ENCODE measurements at places on chromosomes 5 and 9.

DNA sequence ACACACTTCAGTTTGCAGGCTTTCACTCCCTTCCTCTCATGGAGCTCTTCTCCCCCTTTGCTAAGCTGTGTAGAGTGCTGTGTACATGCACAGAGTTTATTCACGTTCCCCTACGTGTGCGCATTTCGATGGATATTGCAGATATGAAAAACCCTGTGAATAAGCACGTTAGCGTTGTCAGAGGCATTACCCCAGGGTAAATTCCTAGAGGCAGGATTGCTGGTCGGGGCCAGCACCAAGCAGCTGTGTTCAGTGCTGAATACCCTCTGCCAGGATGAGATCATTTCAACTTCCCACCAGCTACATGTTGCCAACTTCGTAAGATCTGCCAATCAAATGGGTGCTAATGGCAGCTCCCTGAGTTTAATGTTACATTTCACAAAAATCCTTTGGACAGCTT lies 172.3 kb upstream of the PPP1R26 start:
- DNase-seq = no peak

DNA sequence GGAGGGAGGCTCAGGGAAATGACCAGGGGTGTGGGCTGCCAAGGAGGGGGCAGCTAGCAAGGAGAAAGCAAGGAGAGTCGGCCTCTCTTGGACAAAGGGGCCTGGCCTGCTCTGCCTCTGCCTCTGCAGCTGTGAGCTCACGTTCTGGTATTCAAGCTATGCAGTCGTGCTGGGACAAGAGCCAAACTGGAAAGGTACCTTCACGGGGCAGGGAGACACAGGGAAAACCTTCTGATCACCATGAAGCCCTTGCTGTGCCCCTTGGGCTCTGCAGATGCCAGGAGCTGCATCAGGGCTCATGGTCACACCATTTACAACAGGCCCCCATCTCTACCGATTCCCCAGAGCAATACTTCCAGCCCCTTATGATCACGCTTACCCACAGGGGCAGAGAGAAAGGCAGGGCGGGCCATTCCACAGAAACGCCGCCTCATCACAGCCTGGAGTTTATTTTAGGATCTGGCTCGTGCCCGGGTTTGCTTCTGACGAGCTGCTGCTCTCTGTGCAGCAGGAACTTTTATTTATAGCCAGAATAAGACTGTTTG lies 63.2 kb downstream of the PRRT1B start:
- DNase-seq = no peak

DNA sequence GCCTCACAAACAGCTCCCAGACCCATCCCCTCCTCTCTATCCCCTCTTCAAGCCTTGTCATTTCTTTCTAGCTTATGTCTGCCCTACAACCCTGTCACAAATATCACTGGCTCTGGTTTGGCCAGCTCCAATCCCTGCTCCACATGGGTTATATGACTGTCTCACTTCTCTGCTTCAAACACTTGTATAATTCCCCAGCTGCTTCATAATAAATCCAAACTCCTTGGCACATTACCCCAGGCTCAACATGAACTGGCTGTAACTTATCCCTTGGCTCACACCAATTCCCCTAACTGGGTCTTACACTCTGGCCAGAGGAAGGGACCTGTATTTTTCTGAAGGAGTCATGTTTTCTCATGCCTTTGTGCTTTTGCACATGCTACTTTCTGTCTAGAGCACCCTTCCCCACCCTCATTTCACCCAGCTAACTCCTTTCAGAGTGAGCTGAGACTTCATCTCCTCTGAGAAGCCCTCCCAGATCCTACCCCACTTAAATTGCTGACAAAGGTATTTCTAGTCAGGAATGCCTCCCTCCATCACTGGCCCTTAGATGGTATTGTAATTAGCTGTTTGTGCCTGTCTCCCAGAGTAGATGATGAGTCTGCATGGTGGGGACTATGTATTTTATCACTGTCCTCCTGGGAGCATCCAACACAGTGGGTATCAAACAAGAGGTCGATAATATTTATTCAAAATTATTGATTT lies 5.3 kb downstream of the PRXL2C start:
- DNase-seq = no peak

GRCh38 chr9:116653348-116654058 lies 33.6 kb upstream of the TRIM32 start:
- DNase-seq = no peak

DNA sequence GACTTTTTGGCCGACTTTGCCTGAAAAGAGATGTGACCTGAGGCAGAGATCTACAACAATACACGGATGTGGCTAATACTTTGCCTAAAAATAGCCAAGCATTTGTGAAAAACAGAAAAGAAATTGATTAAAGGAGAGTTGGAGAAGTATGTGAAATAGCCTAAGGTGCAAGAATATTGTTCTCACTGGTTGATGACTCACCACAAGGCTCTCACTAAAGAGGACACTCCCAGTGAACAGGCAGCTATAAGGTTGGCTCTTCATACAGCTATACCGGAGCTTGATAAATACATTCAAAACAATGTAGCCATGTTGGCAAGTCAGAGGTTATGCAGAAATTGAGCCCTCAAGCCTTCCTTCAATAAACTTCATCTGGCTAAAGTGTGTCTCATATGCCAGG lies 317.2 kb upstream of the GRAMD2B start:
- DNase-seq = no peak

GRCh38 chr5:173303878-173304590 lies 24.2 kb downstream of the STC2 start:
- no peak for DNase-seq

DNA sequence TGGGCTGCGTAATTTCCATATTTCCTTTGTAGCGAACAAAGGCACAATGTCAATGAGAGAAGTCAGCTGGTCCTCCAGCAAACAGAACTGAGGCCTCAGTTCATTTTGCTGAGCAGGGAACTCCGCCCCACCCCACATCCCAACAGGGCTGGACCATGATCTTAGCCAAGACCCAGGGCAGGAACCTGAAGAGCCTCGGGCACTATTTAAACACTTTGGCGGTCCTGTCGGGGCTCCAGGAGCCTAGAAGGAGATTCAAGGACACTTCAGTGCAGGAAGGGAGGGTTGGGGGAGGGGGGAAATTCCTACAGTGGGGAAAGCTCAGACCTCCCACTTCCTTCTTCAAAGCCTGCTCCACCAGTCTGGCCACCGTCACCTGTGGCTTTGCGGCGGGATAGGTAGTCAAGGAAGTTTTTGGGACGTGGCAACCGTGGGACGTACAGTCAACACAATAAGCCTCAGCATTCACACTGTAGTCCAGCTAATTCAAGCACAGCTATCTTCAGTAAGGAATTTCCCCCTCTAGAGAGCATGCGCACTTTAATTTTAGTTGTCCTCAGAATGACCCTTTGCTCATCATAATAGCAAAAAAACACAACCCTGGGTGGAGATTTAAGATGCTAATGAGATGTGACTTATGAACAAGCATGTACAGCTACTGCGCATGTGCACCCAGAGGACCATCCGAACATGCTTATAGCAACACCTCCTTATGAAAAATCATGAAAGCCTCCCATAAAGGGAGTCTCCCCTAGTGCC lies 30.9 kb downstream of the S1PR3 start:
- DNase-seq = no peak

GRCh38 chr5:173246511-173246910 lies 11.5 kb upstream of the NKX2-5 start:
- DNase-seq = no peak

DNA sequence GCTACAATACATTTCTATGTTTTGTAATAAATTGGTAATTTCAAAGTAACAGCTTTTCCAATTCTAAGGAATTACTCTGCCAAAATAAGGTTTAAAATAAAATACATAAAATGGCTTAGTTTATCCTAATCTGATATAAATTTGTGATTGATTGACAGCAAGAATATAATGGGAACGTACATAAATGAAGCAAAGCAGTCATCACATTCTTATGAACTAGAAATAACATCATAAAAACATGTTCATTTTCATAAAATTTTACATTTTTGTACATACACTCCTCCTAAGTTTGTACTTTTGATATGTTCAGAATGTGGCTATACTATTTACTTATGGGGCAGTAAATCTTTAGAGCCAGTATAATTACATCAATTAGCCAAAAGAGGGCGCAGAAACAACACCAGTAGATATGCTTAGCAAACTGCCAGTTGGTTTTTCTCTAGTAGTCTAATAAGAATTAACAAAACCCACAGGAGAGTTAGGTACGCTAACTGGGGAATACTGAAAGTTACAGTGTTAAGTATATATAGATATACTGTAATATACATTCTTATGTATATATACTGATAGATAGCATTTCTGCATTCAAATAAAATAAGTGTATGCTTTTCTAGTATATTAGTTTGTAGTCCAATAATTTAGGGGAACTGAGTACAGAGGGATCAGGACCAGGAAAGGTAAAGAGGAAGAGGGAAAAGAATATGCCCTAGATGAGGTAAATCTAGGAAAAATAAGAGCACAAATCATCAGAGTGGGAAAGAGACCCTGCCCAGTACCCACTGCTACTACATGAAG lies 76.8 kb downstream of the ZDHHC21 start:
- no peak for DNase-seq

DNA sequence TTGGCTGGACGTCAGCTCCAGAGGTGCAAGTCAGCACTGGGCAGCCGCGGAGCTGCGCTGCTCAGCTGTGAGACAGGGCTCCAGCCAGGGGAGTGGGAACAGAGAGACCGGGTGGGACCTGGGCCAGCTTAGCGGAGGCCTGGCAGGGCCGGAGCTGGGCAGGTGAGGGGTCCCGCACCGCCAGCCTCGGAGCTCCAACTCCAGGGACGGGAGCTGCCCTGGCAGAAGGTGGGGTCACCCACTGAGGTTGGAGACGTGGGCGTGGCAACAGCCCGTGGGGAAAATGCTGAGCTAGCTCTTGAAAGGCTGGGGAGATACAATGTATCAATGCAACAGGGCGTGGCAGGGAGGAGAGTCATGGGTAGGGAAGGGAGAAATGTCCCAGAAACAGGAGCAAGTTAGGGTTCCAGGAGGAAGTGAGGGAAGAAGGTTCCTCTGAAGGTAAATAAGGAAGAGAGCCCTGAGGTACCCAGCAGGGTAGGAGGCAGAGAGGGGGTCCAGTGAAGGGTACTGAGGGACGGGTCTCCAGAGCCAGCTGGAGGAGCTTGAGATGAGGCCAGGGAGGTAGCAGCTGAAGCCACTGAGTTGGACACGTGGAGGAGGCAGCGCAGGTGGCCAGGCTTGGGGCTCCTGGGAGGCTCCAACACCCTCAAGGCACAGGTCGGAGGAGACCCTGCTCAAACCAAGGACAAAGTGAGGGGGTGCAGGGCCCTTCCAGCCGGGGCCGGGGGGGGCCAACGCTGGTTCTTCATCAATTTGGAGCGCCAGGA lies 736 bp upstream of the NKD2 start:
- no peak for DNase-seq
